ENCODE measurements at places on chromosomes 16 and 17. TPM values are rescaled to one million over a fixed set of nuclear protein-coding genes. Genes with fewer than 3 reads are reported as not detected.

- DNase-seq = no peak
Measured at GRCh38 chr16:21190599-21190998, 20.8 kb downstream of the ZP2 start.

Gene SEPTIN12
- total RNA-seq = not detected

Gene ATAD5
- 1.1 TPM for total RNA-seq

GRCh38 chr17:76149214-76149613 lies 8.2 kb upstream of the FOXJ1 start:
- no peak for DNase-seq

DNA sequence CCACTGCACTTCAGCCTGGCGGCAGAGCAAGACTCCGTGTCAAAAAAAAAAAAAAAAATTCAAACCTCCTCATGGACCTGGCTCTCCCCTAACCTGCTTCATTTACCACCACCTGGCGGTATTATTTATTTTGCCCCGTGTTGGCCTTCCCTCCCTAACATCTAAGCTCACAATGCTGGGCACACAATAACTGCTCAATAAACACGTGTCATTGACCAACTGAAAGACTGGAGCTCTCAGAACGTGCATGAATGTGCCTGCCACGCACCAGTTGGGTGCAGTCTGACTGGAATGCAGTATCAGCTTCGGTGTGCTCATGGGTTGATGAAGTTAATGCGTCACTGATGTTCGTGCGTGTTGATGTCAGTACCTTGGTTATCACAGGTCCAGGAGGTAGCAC lies 64.4 kb upstream of the CDC42EP4 start:
- no peak for DNase-seq

GRCh38 chr16:75996491-75996890 lies 270.2 kb upstream of the CPHXL start:
- no peak for DNase-seq

Gene NPIPA8
- 0.67 TPM for total RNA-seq

- no peak for DNase-seq
Measured at GRCh38 chr17:45143094-45143670, 5.1 kb upstream of the HEXIM1 start.

GRCh38 chr17:76957678-76958464 lies 89.7 kb downstream of the MGAT5B start:
- DNase-seq = no peak

Gene PHKB
- 91.8 TPM for total RNA-seq

DNA sequence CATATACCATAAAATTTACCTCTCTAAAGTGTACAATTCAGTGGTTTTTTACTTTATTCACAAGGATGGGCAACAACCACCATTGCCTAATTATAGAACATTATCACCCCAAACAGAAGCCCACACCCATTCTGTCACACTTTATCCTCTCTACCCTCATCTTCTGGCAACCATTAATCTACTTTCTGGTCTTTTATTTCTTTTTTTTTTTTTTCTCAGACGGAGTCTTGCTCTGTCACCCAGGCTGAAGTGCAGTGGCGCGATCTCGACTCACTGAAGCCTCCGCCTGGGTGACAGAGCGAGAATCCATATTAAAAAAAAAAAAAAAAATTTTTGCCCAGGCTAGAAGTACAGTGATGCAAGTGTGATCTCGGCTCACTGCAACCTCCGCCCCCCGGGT lies 90.7 kb upstream of the CLEC18B start:
- DNase-seq = no peak

DNA sequence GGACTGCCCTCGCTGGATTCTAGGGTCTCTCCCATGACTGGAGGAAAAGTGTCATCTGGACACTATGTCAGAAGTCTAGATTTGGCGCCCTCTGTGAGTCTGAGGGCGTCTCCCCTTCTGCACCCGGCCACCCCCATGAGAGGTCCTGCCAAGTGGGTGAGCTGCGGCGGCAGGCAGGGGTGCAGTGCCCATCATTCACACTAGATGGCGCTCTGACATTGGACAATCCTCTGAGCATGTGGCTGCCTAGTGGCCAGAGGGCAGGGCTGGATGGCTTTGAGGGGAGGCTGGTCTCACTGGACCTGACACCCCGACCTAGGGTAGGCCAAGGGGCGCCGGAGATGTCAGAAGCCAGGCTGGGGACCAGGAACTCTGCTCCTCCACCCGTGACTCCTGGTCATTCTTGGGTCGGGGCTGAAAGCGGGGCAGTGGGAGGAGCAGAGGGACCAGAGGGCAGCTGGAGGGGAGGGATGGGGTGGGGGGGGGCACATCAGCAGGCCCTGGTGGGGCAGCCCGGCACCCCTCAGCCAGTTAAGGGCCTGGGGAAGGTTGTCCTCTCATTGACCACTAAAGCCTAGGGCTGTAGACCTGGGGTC lies 28.0 kb downstream of the MRM1 start:
- peak; percentile 82 for DNase-seq

Gene KLHL10
- total RNA-seq = 0.29 TPM

- DNase-seq = no peak
Measured at GRCh38 chr16:49838441-49839016, 17.4 kb downstream of the ZNF423 start.

Gene PRPSAP2
- total RNA-seq = 26.3 TPM

DNA sequence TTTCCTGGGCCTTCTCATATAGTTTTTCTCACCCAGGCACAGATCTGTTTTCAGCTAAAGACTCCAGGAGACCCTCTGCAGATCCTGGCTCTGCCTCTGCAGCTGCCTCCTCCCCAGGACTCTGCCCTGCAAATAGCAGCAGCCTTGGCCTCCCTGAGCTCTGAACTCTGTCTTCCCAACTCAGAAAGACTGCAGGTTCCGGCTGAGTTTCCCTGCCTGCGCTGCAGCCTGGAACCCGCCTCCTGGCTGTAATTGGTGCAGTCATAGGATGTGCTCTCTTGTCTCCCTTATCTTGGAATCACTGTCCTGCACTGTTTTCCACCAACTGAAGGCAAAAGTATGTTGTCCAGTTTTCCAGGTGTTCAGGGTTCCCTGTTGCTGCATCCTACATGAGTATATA lies 14.3 kb upstream of the DNASE1 start:
- DNase-seq = peak; percentile 11

DNA sequence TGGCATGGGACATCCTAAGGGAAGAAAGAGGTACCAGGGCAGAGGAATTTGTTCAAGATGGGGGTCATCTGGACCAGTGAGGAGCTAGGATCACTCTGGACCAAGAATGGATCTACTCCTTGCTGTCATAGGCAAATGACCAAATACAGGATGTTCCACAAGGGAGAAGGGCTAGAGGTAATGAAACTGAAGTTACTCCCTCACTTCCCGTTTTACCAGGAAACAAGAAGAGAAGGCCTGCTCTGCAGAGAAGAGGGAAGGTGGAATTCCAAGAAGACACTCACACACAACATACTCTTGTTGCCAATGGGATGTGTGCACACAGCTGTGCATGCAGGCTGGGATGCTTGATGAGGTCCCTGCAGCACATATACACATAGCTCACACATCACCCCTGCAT lies 38.6 kb downstream of the NEUROD2 start:
- no peak for DNase-seq

DNA sequence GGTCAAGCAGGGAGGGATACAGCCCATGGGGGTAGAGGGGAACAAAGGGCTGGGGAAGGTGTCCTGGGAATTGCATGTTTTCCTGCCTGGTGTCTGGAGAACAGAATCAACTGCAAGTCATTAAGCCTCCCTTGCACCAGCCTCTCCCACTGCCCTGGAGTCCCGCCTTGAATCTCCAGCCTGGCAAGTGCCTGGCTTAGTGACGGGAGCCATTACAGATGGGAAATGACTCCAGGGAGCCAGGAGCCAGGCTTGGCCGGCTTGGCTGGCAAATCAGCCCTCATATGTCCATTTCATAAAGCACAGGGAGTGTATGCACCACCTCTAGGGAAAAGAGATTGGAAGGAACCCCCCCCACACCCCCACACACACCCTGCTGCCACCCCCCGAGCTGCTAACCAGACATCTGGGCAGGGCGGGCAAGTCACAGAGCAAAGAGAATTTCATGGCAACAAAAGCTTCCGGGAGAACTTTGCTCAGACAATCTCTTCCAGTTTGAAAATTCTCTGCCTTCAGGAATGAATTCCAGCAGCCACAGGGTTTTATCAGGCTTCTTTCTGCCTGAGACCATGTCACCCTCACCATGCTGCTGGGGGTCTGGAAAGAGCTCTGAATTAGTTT lies 127.7 kb downstream of the NTN1 start:
- DNase-seq = no peak

DNA sequence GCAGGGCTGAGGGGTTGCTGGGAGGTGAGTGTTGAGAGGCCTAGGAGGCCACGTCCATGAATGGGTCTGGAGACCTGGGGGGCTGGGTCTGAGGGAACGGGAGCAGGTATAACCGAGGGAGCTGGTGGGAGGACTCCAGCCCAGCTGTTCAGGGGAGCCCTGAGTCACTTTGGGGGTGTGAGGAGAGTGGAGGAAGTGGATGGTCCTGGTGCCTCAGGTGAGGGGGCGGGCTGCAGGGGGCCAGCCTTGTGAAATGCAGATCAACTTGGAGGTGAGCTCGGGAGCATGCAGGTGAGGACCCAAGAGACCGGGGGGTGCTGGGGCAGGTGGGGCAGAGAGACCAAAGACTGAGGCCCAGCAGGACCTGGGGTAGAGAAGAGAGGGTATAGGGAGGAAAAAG lies 79.6 kb downstream of the KCNJ12 start:
- DNase-seq = no peak

Gene GAST
- total RNA-seq = not detected

DNA sequence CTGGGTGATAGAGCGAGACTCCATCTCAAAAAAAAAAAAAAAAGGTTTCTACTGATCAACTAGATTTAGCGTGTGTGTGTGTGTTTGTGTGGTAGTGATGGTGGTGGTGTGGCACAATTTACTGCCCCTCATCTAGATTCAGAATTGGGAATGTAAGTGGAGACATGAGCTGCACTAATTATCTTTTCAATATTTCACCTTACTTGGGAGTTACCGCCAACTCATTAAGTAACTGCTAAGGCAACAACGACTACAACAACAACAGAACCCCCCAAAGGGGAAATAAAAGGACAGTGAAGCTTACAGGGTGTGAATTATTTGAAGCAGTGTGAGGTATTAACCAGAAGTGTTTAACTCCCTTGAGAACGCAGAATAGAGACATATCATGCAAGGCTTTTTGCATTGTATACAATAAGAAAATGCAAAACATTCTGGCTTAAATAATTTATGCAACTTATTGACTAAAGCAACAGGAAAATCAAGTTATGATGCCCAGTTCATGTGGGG lies 180.5 kb downstream of the SHISA9 start:
- DNase-seq = no peak

DNA sequence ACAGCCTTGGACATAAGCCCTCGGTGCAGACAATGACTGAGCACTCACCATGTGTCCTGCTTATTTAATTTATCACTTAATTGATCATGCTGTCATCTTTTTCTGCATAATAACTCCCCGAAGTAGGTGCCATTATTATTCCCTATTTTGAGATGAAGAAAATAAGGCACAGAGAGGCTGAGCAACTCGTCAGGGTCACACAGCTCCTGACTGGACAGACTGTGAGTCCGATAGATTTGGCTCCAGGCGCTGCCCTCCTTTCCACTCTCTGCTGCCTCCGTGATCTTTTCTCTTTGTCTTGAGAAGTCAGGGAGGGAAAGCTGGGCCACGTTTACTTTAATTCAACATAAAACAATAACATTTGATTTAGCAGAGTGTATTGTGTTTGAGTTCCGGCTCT lies 19.0 kb upstream of the N4BP1 start:
- DNase-seq = peak; percentile 4

Gene KRTAP4-4
- not detected for total RNA-seq

Gene TBC1D26
- total RNA-seq = not detected

- DNase-seq = no peak
Measured at GRCh38 chr17:41267711-41268110, 2.5 kb downstream of the KRTAP9-6 start.

DNA sequence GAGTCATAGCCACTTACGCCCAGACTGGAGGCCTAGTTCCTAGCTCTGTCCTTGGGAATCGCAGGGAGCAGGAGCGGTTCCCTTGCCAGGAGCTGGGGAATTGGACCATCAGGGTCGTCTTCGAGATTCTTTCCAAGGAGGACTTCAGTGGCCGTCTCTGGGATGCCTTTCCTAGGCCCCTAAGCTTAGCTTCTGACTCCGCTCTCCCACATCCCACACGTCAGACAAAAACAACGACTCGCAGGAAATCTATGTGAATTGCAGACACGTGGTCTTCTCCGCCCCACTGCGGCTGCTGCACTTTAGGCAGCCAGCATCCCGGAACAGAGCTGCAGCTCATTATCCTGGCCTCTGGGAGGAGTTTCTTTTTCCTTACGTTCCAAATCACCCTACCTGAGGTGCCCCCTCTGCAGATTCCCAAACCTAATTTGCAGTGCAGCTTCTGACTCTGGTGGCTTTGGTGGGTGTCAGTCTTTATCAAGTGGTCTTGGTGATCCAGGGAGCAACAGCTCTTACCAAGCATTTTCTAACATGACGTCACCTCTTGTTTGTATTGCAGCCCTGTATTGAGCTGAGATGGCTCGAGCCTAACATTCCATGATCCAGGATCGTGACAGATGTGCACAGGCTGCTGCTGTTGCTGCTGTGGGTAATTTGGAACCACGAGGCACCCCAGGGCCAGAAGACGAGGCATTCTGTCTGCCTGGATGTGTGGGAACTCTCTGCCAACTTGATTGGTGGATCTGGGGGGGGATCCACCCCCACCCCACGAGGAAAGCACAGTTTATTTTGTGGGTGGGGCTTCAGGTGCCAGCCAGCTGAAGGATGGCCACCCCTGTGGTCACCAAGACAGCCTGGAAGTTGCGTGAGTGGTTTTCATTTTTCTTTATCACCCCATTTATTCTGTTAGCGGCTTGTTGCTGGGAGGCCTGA lies 1.1 kb downstream of the KATNB1 start:
- peak; percentile 67 for DNase-seq

GRCh38 chr17:50976951-50977472 lies 110.9 kb upstream of the TOB1 start:
- no peak for DNase-seq

DNA sequence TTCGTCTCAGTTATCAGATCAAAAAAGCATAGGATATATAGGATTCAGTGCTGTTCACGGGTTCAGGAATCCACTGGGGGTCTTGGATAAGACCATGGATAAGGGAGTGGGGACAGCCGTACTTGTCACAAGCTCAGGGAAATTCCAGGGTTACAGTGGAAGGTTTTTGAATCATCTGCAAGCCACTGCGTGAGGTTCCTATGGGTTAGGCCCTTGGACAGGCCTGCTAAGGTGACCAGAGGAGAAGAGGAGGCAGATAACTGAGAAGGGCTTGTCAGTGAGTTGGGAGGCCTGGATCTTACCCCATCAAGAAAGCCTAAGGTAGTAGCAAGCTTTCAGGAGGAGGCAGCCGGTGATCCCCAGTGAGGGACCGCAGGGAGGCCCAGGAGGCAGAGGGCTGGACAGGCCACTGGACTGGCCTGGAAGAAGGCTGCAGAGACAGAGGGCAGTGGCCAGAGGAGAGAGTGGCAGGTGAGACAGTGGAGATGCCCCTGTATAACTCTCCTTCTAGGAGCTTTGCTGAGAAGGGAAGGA lies 27.3 kb downstream of the NGFR start:
- no peak for DNase-seq

- no peak for DNase-seq
Measured at GRCh38 chr16:50207652-50208051, 54.5 kb downstream of the TENT4B start.

- no peak for DNase-seq
Measured at GRCh38 chr16:86575095-86575685, 3.2 kb upstream of the FOXL1 start.

- no peak for DNase-seq
Measured at GRCh38 chr17:63645775-63646487, 23.7 kb downstream of the MAP3K3 start.

Measured in upper lobe of right lung (tissue), 1 donor.